Breast epithelium (tissue), 4 donors: ENCODE measurements at places on chromosomes 3 and 15. TPM values are rescaled to one million over a fixed set of nuclear protein-coding genes. Genes with fewer than 3 reads are reported as not detected.

DNA sequence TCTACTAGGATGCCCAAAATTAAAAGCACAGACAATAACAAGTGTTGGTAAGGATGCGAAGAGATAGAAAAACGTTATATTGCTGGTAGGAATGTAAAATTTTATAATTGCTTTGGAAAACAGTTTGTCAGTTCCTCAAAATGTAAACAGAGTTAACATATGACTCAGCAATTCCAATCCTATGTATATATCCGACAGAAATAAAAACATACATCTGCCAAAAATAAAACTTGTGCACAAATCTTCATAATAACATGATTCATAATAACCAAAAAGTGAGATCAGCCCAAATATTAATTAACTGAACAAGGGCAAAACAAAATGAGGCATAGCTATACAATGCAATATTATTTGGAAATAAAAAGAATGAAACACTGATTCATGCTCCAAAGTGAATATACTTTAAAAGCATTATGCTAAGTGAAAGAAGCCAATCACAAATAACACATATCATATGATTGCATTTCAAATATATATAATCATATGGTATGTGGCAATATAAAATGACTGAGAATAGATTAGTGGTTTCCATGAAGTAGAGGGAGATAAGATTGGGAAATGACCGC, 609.3 kb downstream of the IGSF11 start:
- no peak for DNase-seq

DNA sequence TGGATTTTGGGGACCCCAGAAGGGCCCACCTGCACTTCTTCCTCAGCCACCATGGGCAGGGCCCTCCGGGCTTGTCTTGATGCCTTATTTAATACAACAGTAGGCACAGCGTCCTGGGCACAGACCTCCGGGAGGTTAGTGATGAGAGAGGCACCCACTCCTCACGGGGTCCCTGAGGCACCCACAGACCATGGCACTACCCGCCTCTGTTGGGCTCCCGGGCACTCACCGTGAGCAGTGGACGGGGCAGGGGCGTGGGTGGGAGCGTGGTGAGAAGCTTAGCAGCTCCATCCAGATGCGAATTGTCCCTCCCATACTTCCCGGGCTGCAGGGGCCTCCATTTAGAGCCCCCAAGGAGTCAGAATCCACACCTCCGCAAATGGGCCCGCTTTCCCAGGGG, 317 bp upstream of the MESP2 start:
- DNase-seq = no peak

DNA sequence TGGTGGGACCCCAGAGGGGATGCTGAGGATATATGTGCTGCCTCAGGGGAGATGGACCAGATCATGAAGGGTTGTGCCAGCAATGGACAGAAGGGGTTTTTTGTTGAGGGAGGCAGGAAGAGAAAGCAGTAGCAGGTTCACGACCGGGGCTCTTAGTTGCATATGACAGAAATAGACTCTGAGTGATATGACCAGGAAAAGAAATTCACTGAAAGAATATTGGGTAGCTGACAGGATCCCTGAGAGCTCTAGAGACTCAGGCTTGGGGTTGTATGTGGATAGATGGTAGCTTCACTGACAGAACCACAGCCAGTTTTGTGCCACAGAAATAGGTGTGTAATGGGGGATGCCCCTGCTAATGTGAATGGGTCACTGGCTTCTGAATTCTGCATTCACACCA, 241.6 kb downstream of the ZNF621 start:
- DNase-seq = no peak

- DNase-seq = no peak
These were observed 41.3 kb upstream of the PRTG start for GRCh38 chr15:55784286-55784685.

GRCh38 chr3:154121701-154122551, 736 bp downstream of the ARHGEF26 start:
- no peak for DNase-seq

Gene ACTRT3
- 1.5 TPM for total RNA-seq
